Stimulated activated CD4-positive, alpha-beta T cell treated with anti-CD3 and anti-CD28 coated beads, TNF-alpha, amount 100 ng/mL, for 24 hours (primary cell): ENCODE measurements at places on chromosomes 3 and 15.

GRCh38 chr3:99172736-99173657 is 271.5 kb upstream of the DCBLD2 start:
- no peak for DNase-seq

GRCh38 chr3:111968319-111969054 is 10.3 kb upstream of the ABHD10 start:
- no peak for DNase-seq

GRCh38 chr3:16884748-16885592 is at the start of gene PLCL2:
TSS of gene PLCL2 (plus strand) at chr3:16884955. CDS start at chr3:16885040, 85 bp downstream.
- DNase-seq = no peak

DNA sequence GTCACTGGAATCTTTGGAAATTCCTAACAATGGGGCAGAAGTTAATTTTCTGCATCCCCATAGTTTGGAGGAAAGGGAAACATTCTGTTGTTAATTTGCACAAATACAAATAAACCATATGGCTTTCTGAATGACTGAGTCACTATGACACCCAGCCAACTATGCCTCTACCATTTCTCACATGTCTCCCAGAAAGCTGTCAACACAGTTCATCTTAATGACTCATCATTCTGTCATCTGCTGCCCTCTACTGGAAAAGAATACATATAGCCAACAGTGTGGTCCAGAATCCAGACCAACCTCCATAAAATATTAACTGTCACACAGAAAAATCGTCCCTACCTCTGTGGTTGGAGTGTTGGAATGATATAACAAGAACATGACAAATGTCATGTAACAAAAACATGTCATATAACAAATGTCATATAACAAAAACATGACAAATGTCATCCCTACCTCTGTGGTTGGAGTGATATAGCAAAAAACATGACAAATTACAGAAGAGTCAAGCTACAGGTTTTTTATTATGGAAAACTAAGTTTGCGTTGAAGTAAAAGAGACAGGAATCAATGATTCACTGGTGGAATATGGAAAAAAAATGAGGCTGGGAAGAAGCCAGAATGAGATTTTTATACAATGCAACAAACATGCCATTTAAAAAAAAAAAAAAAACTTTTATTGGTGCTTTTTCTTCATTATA is 47.7 kb upstream of the GYG1 start:
- DNase-seq = no peak

DNA sequence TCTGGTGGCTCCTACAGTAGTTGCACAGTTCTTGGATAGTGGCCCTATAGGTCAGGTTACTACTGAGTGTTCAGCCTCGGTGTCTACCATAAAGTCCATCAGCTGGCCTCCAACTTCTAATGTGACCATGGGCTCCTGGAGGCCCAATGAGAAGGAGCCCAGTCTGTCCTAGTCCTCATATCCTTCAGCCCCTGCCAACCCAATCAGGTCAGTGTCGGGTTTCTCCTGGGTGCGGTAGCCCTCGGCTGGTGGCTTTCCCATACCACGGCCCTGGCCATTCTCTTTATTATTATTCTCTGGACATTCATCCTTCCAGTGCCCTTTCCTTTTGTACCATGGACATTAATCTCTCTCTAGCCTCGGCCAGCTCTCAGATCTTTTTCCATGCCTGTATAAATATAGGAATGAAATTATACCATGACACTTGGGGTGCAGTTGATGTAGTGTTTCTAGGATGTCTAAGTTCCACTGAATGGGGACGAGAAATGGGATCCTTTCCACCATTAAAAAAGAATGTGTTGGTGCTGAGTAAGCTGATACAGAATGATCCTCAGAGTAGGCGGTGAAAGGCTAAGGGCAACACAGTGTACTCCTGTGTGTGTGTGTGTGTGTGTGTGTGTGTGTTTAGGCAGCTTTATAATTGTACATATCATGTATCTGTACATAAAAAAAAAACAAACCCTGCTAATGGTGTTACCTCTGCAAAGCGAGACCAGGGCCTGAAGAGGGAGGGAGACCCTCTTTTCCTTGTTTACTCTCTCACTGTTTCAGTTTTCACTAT is 19.3 kb upstream of the NOX5 start:
- no peak for DNase-seq

DNA sequence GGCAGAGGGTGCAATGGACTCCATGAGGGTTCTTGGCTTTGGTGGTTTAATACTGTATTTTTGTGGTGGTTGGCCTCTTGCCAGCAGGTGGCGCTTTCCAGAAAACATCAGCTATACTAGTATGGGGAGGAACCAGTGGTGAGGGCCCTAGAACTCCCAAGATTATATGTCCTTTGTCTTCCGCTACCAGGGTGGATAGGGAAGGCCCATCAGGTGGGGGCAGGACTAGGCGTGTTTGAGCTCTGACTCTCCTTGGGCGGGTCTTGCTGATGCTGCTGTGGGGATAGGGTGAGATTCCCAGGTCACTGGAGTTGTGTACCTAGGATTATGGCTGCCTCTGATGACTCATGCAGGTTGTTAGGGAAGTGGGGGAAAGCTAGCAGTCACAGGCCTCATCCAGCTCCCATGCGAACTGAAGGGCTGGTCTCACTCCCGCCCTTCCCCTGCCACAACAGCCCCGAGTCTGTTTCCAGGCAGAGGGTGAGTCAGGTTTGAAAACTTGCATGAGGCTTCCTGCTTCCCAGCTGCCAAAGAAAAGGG is 357.7 kb downstream of the OTOL1 start:
- no peak for DNase-seq

DNA sequence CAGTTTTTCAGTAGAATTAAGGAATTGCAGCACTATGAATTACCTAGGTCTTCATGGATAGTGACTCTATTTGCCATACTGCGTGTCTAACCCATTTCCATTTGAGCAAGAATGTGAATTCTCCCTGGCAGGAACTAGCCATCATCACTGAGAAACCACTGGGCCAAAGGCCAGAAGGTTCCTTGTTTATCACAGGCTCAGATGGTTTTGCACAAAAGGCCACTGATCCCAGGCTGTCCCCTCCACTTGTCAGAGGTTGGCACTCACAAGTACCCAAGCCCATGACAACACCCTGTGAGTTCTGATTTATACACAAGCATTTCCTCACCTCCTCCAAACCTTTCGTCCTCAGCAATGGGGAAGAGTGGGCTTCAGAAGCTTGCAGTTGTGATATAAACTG is 131.8 kb downstream of the FOXB1 start:
- DNase-seq = no peak

GRCh38 chr3:142971431-142971830 is 8.0 kb upstream of the PAQR9 start:
- no peak for DNase-seq

DNA sequence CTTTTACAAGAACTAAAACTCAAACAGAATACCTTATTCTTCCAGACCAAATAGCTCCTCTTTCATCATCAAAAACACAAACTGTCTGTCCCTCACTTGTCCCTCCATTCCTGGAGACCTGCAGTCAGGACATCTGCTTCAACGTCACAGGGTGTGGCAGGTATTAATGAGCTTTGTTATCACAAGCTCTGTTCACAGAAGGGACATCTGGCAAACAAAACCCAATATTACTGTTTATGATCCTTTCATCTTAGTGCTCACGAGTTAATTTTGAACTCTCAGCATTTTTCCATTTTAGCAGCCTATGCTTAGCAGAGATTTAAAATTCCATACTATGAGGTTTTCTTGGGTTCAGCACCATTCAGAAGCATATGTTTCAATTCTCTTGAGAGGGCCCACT is 32.9 kb downstream of the AP3S2 start:
- DNase-seq = no peak

DNA sequence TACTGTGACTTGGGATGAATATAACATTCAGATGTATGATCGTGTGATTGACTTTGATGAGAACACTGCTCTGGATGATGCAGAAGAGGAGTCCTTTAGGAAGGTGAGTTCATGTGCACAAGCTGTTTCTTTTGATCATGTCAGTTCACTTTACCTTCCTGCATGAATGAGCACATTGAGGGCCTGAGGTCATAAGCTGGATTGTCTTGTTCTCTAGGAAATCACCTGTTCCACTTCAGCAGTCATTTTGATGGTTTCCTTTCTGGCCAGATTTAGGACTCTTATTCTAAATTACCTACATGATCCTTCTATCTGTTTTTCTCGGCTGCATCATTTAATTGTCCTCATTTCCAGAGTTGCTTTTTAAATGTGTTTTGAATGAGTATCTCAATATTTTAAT is 4.1 kb downstream of the RCN2 start:
- DNase-seq = no peak
